ENCODE measurements at places on chromosomes 16 and 17.

GRCh38 chr17:5947701-5948180 is 122.4 kb upstream of the WSCD1 start:
- no peak for DNase-seq

DNA sequence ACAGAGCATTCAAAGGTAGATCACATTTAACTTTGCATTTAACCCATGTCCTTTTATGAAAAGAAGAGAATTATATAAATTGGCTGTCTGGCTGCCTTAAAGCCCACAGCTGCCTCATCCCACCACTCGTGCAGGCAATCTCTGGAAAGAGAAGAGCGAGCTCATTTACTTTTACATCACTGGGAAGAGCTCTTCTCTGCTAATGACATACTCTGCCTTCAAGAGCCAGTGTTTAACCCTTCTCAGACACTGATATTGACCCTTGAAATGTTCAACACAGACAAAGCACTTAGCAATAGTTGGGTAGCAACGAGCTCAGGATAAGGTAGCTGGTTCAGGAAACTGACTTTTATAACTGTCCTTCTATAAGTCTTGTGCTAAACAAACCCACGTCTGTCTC is 6.8 kb downstream of the KRT38 start:
- no peak for DNase-seq

DNA sequence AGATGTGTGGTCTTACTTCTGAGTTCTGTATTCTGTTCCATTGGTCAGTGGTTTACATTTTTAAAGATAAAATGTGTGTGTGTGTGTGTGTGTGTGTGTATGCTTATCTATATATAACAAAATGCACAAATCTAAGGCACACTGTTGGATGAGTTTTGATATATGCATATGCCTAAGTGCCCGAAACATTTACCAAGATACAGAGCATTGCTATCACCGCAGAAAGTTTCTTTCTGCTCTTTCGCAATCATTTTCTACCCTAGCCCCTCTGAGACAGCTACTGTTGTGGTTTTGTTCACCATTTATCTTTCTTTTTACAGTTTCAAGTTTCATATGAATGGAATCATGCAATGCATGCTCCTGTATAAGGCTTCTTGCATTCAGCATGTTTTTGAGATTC is 97.0 kb downstream of the MRTFB start:
- DNase-seq, result peak; percentile 64

GRCh38 chr17:42760652-42761581 is at the start of gene RAMP2:
Gene RAMP2, plus strand, starts transcription at chr17:42761227. Its CDS starts 35 bp downstream, at chr17:42761262.
- DNase-seq, result no peak

GRCh38 chr16:71974068-71974818 is 26.0 kb downstream of the PKD1L3 start:
- no peak for DNase-seq

- no peak for DNase-seq
These were observed 15.7 kb upstream of the MTSS2 start for GRCh38 chr16:70701596-70701995.

DNA sequence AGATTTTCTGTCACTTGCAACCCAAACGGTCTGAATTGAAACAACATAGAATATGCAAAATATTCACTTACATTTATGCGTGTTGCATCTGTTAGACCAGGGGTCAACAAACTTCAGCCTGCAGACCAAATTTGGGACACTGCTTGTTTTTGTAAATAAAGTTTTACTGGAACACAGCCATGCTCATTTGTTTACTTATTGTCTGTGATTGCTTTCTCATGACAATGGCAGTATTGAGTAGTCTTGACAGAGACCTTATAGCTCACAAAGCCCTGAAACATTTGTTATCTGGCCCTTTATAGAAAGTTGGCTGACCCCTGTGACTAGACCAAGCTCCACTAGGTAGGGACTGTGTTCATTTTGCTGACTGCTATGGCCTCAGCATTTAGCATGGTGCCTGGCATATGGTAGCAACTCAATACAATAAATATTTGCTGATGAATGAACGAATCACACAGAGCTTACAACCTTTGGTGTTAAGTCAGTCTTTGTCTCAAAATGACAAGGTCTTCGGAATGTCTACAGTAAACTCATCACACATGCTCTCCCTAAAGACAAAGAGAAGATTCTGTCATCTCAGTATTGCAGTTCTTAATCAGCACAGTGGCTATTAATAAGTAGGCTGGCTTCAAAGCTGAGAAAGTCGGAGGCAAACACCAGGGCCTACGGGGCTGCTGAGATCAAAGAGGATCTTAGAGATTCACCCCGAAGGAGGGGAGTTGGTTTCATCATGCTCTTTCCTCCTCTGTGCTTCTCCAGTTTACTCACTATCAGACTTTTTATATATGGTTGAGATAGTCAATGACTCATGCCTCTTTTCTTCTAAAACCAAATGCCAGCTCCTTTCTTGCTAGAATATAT is 95.2 kb upstream of the AXIN2 start:
- DNase-seq, result peak; percentile 19

GRCh38 chr16:81116285-81116684 is 20.1 kb upstream of the GCSH start:
- no peak for DNase-seq

- DNase-seq, result no peak
These were observed 145.3 kb upstream of the PLCG2 start for GRCh38 chr16:81633680-81634379.

GRCh38 chr16:85986931-85987749 is 88.2 kb downstream of the IRF8 start:
- DNase-seq, result peak; percentile 5

DNA sequence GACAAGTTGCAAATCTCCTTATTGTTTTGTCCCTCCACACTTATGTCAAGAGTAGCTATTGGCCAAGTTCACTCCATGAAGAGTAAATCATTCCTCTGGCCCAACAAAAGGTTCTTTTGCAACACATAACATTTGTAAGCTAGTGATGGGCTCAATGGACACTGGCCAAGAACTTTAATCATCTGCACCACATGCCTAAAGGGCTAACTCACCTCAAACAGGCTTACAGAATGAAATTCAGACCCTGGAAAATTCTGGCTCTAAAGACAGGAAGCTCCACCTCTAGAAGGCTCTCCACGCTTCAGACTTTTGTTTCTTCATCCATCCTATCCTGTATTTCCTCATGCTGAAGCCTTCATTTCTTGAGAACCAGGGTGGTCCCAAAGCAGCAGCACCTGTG is 10.9 kb upstream of the ANKFN1 start:
- peak; percentile 6 for DNase-seq

DNA sequence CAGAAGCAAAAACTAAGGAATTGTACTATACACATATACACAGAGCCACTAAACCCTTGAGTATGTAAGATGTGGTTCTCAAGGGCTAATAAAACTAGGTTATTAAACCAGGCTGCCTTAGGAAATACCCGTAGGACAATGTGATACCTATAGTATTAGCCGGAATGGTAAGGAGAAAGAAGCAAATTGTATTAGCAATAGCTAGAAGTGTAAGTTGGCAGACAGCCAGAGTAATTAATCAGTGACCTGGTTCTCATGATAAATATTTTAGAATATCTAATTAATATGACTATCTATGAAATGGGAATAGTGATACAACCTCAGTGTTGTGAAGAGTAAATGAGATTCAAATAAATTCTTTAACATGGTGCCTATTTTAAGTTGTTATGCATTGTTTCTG is 18.6 kb downstream of the GDPD1 start:
- no peak for DNase-seq

- peak; percentile 80 for DNase-seq
These were observed 80.2 kb downstream of the OR1D5 start for GRCh38 chr17:2983255-2983654.

DNA sequence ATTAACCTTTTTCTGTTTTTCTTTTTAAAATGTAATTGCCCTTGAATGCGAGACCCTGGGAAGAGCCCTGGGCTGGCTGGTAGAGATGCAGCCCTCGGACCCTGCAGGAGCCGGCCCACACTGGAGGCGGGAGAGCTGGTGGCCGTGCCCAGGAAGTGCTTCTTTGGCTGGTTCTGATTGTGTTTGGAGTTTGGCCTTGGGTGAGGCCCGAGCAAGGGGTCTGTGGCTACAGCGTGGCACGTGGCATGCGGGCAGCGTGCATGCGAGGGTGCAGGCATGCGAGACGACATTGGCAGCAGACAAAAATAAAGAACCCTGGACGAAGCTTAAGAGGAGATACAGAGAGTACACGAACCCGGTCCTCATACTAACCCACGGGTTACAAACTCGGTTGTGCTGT is 49.7 kb downstream of the PRMT7 start:
- no peak for DNase-seq

DNA sequence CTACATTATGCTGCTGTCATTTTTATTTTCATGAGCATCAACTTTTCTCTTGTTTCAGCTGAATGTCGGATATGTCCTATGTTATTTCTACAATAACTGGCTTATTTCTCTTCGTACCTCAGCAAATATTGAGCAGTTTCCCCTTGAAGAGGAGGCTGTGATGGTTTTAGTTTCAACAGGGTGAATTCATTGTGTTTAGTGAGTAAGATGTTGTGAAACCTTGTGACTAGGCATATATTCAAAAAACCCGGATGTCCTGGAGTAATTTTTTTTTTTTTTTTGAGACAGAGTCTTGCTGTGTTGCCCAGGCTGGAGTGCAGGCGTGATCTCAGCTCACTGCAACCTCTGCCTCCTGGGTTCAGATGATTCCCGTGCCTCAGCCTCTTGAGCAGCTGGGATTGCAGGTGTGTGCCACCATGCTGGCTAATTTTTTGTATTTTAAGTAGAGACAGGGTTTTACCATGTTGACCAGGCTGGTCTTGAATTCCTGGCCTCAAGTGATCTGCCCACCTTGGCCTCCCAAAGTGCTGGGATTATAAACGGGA is 11.1 kb downstream of the CPD start:
- no peak for DNase-seq

GRCh38 chr16:81212830-81213465 is 25.5 kb upstream of the BCO1 start:
- no peak for DNase-seq

DNA sequence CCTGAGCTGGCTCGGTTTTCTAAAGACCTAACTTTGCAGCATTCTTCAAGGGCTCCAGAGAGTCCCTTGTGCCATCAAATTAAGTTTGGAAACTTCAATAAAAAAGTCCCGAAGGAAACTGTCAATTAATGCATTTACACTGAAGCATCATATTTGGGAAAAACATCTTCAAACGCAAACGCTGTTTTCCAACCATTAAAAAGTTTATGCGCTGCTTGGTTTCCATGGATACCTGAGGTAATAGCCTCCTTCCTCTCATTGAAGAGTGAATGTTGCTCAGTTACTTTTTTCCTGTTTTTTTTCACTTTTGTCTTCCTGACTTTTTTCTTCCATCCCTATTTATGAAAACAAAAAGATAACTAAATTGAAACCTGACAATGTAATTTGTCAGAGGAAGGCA is 399.1 kb downstream of the MAF start:
- no peak for DNase-seq

DNA sequence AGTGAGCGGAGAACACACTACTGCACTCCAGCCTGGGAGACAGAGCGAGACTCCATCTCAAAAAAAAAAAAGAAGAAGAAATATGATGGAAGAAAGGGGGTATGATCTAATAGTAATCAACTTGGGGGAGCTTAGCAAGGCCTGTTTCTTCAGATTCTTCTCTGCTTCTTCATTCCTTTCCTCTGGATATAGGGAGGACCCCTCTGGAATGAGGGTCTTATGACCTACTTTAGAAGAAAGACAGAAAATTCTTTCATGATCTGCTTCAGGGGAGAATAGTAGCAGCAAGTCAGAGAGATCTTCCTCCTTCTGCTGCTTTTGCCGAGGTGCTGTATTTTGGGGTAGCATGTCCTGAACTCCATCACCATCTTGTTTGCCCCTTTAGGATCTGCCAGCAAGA is 44.9 kb upstream of the ETV4 start:
- no peak for DNase-seq

- no peak for DNase-seq
These were observed 213.2 kb downstream of the IRX3 start for GRCh38 chr16:54073356-54073755.

Data from fibroblast of villous mesenchyme (primary cell).